ENCODE measurements at places on chromosomes 5 and 9.

DNA sequence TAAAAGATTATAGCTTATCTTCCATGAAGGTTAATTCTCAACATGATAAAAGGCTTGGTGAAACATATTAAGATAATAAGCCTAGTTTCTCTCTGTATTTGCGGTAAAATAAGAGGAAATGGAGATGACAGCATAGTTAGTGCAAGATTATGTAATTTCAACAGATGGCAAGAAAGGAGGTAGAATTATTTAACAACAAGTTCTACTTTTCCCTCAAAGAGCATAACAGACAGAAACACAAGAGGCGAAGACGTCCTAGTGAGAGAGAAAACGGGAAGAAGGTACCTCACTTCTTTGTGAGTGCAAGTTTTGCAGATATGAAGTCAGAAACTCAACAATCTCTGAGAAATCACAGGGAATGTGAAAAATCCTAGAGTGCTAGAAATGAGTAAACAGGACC lies 144.8 kb upstream of the ADCY2 start:
- DNase-seq: no peak

GRCh38 chr5:158565017-158565789 lies 534.5 kb downstream of the EBF1 start:
- DNase-seq: no peak

- no peak for DNase-seq
Measured at GRCh38 chr5:131303537-131303936, 39.7 kb downstream of the CDC42SE2 start.

- DNase-seq: no peak
Measured at GRCh38 chr9:79289856-79290255, 281.9 kb upstream of the TLE4 start.

GRCh38 chr9:33273266-33273971 lies 8.6 kb downstream of the CHMP5 start:
- no peak for DNase-seq

DNA sequence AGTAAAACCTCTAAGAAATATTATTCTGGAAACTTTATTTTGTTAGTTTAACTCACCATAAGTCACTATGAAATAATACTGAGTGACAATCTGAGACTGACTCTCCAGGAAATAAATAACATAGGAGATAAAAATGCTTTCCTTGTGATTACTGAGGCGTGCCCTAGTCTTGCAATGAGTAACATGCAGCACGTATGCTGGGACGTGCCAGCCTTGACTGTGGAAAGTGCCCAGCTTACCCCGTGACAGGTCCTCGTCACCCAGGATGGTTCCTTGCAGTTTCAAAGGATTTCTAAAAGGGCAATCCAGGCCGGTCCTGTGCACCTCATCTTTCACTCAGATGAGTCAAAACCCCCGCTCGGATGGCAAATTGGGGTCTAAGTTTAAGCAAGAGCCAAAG lies 720.8 kb upstream of the ADAMTS16 start:
- DNase-seq: no peak

GRCh38 chr5:177303121-177303924 lies at the start of the genes PRELID1 and RAB24:
Gene PRELID1 (plus strand): TSS chr5:177303799. CDS start chr5:177303986, 187 bp downstream.
Gene RAB24 (minus strand): TSS chr5:177303719. CDS start chr5:177303288, 431 bp downstream.
- peak; percentile 91 for DNase-seq

DNA sequence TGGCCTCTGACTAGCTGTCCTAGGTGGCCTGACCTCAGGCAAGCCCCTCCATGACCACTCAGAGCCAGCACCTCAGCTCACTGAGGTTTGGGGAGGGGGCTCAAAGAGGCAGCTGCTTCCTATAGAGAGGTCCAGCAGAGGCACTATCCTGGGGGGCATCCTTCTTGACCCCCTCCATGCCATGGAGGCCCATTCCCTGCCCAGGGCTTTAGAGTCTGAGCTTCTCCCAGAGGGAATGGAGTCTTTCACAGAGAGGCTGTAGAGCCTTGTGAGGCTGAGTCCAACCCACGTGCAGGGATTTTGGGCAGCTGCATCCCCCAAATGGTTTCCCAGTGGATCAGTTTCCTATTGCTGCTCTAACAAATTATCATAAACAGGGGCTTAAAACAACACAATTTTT lies 16.9 kb downstream of the IRF1 start:
- no peak for DNase-seq

DNA sequence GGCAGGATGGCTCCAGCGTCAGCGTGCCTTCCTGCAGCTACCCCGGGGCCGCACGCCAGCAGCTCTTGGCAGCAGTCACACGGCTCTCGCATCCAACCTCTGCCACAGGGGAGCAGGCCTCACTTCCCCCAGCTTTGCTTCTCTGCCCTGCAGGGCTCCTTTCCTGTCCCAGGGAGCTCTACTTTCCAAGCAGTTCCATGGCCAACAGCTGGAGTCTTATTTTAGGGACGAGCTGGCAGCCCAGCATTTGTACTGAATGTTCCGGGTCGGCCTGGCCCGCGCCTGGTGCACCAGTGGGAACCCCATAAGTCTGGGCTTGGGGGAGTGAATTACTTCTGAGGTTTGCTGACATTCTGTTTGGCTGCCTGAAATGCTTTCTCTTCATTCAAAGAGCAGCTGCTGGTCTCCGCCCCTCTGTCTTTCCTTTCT lies 34.6 kb downstream of the GADD45G start:
- no peak for DNase-seq

- DNase-seq: no peak
Measured at GRCh38 chr9:38343037-38343436, 49.5 kb upstream of the ALDH1B1 start.

GRCh38 chr5:163350083-163350482 lies 87.3 kb upstream of the CCNG1 start:
- no peak for DNase-seq

DNA sequence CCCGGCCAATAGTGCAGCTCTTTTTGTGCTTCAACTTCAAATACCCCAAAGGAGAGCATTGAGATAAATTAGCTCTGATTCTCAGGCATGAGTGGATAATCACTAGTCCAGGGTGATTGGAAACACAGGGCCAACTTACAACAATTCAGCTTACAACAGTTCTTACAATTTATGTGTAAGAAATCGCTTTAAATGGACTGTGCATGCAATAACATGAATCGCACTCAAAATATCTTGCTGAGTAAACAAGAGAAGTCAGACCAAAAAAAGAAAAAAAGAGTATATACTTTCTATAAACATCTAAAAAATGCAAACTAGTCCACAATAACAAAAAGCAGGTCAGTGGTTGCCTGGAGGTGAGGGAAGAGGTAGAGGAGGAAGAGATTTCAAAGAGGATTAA lies 150.6 kb upstream of the EDIL3 start:
- no peak for DNase-seq

DNA sequence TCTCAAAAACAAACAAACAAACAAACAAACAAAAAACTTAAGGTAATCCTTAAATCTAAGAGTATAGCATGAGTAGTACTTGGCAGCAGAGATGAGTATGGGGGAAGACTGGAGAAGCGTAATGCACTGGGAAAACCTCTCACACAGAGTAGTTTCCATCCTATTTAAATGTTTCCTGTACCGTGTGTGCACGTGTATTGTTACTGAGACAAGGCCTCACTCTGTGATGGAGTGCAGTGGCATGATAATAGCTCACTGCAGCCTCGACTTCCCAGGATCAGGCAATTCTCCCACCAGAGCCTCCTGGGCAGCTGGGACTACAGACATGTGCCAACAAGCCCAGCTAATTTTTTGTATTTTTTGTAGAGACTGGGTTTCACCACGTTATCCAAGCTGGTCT lies 2.9 kb downstream of the UIMC1 start:
- DNase-seq: no peak

DNA sequence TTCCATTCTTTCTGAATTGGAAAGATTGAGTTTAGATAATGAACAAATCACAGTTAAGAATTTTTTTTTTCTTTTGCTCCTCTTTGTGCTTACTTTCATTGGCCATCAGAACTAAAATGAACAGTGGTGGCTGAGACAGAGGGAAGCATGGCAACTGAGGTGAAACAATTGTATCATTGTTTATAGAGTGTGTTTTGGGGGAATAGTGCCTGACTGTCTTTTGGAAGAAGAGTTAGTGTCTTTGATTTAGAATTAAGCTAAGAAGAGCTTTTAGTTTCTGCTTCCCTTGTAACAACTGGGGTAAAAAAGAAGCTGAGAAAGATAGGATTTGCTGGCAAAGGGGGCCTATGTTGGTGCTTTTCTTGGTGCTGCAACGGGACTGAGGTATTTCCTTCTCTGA lies 24.0 kb downstream of the HSD17B4 start:
- no peak for DNase-seq

DNA sequence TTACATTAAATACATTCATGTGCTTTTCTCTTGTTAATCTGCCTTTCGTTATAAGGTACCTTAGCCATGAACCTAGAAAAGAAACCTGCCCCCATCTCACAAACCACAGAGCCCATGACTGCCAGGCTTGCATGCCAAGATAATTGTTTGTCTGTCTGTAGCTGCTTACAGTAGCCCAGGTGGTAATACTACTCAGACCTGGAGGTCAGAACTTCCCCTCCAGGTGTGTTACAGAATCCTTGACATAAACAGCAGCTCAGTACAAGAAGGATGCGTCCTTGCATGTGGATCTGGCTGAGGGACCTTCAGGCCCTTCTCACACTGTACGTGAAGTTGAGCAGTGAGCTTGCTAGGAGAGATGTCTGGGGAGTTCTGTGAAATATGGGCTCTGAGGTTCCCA lies 291.4 kb downstream of the CSNK1G3 start:
- DNase-seq: no peak
